Uterus (tissue), 4 donors: ENCODE measurements at places on chromosomes 12 and 14. TPM values are rescaled to one million over a fixed set of nuclear protein-coding genes. Genes with fewer than 3 reads are reported as not detected.

GRCh38 chr14:55938249-55938791, 179.9 kb upstream of the PELI2 start:
- H3K4me1 ChIP-seq: no peaks in the 10 kb centered on the region
- H3K4me3 ChIP-seq: no peak overlapping the region
- no peak for DNase-seq
- H3K36me3 ChIP-seq: no peaks in the 10 kb centered on the region
- no peak overlapping the region for H3K27ac ChIP-seq

PLEKHG7 gene
- total RNA-seq: not detected

GRCh38 chr14:51805541-51805940, 54.9 kb upstream of the GNG2 start:
- no peaks in the 10 kb centered on the region for H3K4me1 ChIP-seq
- H3K36me3 ChIP-seq: no peaks in the 10 kb centered on the region
- no peaks in the 10 kb centered on the region for H3K27me3 ChIP-seq
- H3K4me3 ChIP-seq: no peak overlapping the region
- DNase-seq: no peak
- H3K27ac ChIP-seq: no peak overlapping the region

DNA sequence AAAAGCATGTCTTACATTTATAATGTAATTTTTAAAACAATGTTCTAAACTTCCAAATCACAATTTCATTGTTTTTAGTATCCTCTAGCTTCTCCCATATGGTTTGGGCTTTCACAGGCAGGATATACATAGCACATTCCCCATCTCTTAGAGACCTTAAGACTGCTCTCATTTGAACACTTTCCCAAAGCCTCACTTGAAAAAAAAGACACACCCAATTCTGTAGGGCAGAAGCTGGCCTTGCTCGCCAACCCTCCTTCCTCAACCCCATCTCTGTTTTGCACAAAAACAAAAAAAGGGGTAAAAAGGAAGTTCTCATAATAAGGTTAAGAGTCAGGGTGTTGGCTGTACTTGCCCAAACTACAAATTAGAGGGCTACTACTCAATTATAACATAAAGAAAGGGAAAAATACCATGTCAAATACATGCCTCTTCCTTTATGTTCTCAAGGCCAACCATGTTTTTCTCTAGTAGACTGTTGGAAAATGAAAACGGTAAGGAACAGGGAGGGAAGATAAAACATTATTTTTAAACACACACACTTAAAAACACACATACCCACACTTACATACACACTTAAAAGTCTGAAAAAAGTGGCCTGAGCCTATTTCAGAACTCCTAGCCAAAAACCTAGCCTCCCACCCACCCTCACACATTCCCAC, 9.9 kb upstream of the KANSL2 start:
- H3K4me3 ChIP-seq: no peak overlapping the region
- H3K27me3 ChIP-seq: no peaks in the 10 kb centered on the region
- DNase-seq: no peak
- no peak overlapping the region for H3K27ac ChIP-seq

MANSC1 gene
- total RNA-seq: 5.1 TPM

GRCh38 chr14:94787655-94788054, 17.7 kb upstream of the GSC start:
- H3K27me3 ChIP-seq: no peaks in the 10 kb centered on the region
- H3K36me3 ChIP-seq: no peaks in the 10 kb centered on the region
- H3K4me1 ChIP-seq: no peaks in the 10 kb centered on the region

- no peaks in the 10 kb centered on the region for H3K27me3 ChIP-seq
- no peak overlapping the region for H3K4me3 ChIP-seq
- peak overlapping the region; percentile 71 for H3K27ac ChIP-seq
- no peaks in the 10 kb centered on the region for H3K36me3 ChIP-seq
- peak; percentile 36 for DNase-seq
Measured at GRCh38 chr14:103623883-103624482, 5.0 kb upstream of the KLC1 start.
